ENCODE measurements at places on chromosomes 4 and X. TPM values are rescaled to one million over a fixed set of nuclear protein-coding genes. Genes with fewer than 3 reads are reported as not detected.

QRFPR gene
- 2.3 TPM for total RNA-seq

DNA sequence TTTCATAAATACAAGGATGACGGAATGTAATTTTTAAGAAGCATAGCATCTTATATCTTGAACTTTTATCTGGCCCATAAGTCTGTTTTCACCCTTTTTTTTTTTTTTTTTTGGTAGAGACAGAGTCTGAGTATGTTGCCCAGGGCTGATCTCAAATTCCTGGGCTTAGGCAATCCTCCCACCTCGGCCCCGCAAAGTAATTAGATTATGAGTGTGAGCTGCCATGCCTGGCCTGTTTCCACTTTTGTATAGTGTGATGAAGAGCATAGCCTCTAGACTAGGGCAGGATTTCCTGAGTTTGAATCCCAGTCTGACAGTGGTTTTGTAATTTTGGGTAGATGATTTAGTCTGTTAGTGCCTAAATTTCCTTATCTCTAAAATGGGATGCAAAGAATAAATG is 11.0 kb downstream of the STIM2 start:
- DNase-seq = no peak

PAPSS1 gene
- 53.6 TPM for total RNA-seq

PNCK gene
- 1.7 TPM for total RNA-seq

SLITRK4 gene
- 9.9 TPM for total RNA-seq

DNA sequence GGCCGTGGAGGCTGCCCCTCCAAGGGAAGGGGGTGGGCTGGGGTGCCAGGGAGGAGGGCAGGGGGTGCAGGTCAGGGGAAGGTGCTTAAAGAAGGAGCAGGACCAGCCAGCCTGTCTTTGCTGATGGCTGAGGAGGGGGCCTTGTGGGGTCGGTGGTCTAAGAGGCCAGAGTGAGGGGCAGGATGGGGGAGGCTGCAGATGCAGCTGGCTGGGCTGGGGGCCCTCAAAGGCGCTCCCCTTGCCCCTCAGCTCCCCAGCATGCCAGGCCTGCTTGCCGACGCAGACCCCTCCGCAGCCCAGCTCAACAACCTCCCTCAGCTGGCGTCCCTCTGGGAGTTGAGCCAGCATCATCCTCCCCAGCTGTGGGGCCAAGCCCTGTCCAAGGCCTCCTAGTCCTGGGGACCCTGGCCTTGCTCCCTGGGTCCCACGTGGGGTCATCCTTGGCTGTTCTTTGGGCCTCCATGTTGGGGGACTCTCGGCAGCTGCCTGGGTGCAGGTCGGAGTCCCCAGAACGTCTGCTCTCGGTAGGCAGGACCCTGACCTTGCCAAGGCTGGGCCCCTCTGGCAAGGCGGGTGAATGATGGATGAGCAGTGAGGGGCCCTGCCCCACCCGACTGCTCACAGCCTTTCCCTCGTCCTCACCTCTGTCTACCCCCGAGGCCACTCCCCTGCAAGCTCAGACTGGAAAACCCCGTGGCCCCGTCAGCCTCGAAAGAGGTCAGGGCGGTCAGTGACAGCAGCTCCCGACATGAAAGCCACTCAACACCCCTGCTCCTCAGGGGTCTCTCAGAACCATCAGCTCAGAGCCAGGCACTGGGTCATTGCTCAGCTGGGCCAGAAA is 119.4 kb downstream of the FAM53A start:
- no peak for DNase-seq

GRCh38 chrX:138775517-138775916 is 64.0 kb upstream of the FGF13 start:
- DNase-seq = peak; percentile 36

- DNase-seq = no peak
Observed at GRCh38 chr4:186770481-186771175, 47.0 kb upstream of the FAT1 start.

DNA sequence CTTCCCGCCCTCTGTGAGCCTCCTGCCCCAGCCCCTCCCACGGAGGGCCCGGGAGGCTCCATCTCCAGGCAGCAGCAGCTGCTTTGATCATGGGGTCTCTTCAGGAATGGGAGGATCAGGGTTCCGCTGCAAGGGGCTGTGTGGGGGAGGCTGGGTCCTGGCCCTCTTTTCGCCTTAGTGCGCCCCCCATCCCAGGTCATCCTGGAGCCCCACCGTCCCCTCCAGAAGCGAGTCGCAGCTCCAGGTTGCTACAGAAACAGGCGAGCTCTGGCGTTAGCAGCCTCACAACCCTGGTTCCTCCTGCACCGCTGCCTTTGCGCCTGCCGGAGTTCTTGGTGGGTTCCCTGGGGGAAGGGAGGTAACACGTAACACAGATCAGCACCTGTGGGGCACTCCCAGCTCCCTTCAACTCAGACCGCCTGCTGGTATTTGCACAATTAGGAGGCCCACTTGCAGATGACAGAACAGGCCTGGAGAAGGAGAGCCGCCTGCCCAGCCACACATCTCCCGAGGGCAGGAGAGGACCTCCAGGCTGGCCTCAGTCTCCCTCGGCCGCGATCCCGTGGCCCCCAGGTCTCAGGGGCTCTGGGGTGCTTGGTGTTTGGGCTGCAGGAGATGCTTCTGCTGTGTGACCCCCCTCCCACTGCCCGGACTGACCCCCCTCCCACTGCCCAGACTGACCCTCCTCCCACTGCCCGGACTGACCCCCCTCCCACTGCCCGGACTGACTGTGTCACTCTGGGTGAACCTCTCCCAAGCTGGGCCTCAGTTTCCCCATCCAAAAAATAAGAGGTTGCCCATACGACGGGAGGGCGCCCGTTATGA is 64.2 kb upstream of the ADRA2C start:
- no peak for DNase-seq

CT45A10 gene
- total RNA-seq = 3.6 TPM

- DNase-seq = no peak
Observed at GRCh38 chrX:130704053-130705038, 198.7 kb downstream of the ENOX2 start.

SULT1B1 gene
- not detected for total RNA-seq

GRCh38 chrX:1519022-1519497 is 17.9 kb downstream of the P2RY8 start:
- no peak for DNase-seq

CCNI gene
- 177 TPM for total RNA-seq

DNA sequence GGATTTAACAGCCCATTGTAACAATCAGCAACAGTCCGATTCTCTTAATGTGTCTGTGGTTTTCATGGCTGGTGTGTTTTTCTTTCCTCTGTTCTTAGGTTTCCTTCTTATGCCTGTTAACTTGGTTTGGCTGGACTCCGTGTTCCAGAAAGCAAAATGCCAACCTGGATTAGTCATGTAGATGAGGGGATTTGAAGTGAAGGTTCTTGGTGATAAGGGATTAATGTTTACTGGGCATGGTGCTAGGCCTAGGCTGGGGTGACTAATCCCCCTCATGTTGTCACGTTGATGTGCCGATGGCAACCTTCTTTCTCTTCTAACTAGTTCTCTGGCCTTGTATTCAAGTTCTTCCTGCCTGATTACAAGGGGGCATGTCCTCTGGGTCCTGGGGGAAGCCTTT is 85.9 kb downstream of the REPS2 start:
- DNase-seq = no peak

DNA sequence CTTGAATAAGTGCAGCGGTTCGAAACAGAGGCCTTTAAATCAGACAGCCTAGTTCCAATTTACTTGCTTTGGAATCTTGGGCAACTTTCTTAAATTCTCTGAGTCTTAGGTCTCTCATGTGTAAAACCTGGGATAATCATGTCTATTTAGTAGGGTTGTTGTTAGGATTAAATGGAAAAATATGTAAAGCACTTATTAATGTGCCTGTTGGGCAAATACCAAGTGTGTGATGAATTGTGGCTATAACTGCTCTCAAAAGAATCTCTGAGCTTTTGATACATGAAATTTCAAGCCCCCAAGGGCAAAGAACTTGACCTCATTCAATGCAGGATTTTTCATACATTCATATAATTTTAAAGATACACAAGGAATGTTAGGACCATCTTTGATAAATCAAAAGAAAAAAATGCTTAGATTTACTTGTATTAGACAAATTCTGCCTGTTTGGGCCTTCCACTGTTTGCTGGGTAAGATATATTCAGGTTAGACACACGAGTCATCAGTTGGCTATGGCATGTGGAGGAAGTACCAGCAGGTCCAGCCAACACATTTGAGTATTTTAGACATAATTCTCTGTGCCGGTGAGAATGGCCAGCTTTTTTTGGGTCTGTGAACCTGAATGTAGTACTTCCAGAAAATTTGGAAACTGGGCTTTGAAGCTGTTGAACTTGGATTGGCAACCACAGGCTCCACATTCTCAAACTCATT is 241.4 kb upstream of the CNKSR2 start:
- no peak for DNase-seq

ZNF732 gene
- total RNA-seq = not detected

- DNase-seq = peak; percentile 93
Observed at GRCh38 chr4:1793496-1793840, 375 bp downstream of the FGFR3 start.

DNA sequence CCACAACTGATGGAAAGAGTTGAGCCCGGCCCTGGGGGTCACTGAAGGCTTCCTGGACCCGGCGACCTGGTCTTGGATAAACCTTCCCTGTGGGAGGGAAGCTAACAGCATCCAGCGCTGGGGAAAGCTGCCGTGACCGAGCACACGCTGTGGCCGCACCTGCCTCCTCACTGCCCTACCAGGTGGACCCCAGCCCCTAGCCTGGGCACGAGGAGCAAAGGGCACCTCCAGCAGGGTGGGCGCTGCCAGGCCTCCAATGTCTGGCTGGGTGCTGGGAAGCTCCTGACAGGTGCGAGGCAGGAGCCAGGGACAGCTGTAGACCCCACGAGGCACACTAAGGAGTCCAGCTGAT is 7.9 kb downstream of the TADA2B start:
- no peak for DNase-seq

RGN gene
- not detected for total RNA-seq

DDX60 gene
- 3.5 TPM for total RNA-seq

PHOX2B gene
- not detected for total RNA-seq

- DNase-seq = no peak
Observed at GRCh38 chr4:154471032-154471431, 20.6 kb downstream of the DCHS2 start.

GRCh38 chr4:7399440-7400234 is 35.1 kb downstream of the PSAPL1 start:
- peak; percentile 3 for DNase-seq

ARHGAP36 gene
- 0.30 TPM for total RNA-seq

GRCh38 chr4:120144634-120145033 is 78.0 kb upstream of the MAD2L1 start:
- DNase-seq = no peak

GRCh38 chrX:130887376-130887775 is 15.6 kb downstream of the ENOX2 start:
- DNase-seq = no peak

PARM1 gene
- 2.5 TPM for total RNA-seq

TKTL2 gene
- not detected for total RNA-seq

DNA sequence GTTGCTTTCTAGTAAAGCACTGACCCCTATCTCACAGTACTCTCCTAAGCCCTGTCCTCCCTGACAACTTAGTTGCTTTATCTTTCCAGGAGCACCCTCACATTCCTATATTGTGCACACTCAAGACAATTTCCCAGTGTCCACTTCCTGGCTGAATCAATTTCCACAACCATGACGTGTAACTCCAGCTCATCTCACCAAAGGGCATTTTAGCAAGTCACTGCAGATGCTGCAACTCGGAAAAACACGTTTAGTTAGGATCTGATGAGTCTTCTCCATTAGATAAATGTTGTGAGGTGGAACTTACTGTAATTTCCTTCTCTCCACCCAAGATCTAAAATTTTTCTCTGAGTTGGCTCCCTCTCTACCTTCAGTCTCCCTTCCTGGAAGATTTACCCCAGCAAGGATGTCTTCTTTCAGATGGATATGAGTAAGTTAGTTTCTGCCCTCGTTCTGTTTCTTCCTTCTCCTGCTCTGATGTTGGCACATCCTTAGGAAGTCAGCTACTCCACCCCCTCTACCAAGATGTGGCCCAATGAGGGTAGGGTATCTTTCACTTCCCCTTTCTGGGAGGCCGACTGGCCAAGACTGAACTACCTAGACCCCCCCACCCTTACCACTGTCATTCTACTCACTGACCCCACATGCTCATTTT is 28.8 kb upstream of the IL13RA1 start:
- no peak for DNase-seq

- DNase-seq = no peak
Observed at GRCh38 chr4:111499706-111500105, 645.5 kb upstream of the FAM241A start.

GRCh38 chr4:80788798-80789197 is 241.7 kb upstream of the BMP3 start:
- DNase-seq = no peak

- no peak for DNase-seq
Observed at GRCh38 chr4:118112117-118113046, 78.1 kb downstream of the NDST3 start.

DNA sequence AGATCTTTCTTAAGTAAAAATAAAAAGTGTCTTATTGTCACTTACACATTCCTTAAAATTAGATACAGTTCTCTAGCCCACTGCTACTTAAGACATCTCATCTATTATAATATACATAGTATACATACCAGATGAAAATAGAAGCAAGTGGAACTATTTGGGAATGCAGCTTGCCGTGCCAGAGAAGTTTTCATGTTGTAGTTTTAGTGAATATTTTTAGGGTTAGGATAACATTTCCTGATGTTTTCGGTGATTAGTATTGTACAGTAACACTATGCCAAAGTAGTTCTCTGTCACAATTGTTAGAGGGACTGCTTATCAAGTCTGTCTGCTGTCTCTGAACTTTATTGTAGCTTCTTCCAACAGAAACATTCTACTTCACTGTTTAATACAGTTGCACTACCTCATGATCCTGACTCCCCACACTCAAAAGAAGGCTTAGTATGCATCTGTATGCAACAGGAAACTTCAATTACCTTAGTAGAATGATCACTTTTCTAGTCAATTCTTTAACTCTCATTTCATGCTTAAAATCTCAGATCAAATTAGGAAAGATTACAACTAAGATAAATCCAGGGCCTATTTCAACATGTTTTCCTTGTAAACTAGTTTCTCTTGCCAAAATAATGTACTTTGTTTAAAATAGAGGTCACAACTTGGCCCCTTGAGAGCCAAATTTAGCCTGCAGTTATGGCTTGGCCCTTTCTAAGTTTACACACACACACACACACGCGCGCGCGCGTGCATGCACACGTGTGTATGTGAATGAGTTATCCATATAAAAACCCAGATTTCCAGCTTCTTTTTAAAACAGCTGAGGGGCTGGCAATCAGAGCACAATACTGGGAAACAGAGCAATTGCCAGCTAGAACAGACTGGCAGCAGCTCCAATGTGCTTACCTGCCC is 42.3 kb upstream of the SRPX start:
- no peak for DNase-seq

- DNase-seq = no peak
Observed at GRCh38 chr4:54525602-54526001, 132.2 kb upstream of the KIT start.

DNA sequence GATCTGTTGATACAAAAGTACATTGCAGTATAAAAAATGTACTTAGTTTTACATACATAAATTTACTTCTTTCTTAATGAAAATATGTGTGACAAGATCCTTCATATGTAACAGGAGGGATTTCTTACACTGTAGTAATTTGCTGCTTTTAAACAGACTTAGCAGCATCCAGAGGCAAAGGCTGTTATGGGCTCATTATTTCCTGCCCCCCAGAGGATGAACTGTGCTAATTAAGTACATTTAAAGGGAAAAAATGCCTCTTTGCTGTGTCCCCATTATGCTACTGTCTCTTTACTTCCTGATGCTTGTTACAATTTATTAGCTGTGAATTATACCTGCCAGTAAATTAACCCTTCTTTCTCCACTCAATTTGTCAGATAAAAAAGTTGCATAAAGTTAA is 47.1 kb downstream of the NDST3 start:
- no peak for DNase-seq

PABPC1L2A gene
- total RNA-seq = 0.26 TPM
